ENCODE measurements at places on chromosomes 7 and 10.

GRCh38 chr10:125063256-125063925 lies 97.0 kb downstream of the CTBP2 start:
- DNase-seq, result no peak

GRCh38 chr10:35336921-35337823 lies 863 bp downstream of the CCNY start:
- no peak for DNase-seq

DNA sequence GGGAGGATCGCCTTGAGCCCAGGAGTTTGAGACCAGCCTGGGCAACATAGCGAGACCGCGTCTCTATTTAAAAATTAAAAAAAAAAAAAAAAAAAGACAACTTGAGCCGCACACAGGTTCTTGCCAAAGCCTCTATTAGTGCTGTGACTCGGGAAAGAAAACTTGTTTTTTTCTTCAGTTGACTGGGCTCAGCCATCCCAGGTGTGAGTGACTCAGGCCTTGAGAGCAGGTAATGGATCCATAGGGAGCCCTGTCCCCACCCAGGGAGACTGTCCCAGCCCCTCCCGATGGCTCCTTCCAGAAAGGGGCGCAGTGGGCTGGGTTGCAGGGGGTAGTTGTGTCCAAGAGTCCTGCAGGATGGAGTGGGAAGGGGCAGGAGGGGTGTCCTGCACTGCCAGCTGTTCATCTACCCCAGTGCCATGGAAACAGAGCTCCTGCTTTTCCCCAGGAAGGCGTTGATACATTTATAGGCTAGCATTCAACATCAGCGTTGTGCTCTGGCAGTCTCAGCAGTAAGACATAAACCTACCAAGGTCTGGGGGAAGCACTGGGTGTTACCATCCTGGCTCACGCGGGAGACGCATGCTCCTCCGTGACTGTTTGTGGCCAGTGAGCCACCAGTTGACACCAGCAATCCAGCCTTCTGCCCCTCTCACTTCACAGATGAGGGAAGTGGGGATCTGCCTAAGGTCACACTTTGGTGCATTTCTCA lies 126.6 kb downstream of the CUX1 start:
- DNase-seq, result no peak

DNA sequence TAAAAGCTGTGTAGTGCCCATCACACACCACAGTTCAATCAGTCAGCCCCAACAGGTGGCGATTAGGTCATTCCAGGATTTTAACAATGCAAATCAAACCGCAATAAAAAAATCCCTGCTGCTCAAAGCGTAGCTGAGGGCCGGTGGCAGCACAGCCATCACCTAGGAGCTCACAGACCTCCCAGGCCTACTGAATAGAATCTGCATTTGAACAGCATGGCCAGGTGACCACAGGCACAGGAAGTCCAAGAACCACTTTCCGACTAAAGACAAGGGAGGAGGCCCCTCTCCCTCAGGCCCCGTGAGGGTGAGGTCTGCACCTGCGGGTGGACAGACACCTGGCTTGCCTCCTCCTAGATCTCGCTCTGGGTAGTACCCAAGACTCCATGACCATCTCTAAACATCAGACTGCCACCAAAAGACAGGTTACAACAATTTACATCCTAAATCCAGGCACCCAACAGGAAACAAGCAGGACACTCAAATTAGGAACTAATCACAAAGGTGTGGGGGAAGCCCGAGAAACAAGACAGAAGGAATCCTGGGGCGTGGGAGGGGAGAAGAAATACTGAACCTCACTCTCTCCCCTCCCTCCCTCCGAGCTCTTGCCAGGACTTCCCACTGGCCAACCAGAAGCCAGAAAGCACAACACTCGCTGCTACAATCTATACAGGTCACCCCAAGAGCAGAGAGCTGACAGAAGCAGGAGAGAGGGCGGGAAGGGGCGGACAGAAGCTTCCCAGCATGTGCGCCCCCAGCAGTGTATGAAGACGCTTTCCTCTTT lies 19.2 kb downstream of the GNA12 start:
- no peak for DNase-seq

- no peak for DNase-seq
Measured at GRCh38 chr7:41855798-41856197, 152.9 kb upstream of the INHBA start.

GRCh38 chr10:91567815-91568214 lies 65.1 kb downstream of the PPP1R3C start:
- DNase-seq, result no peak

GRCh38 chr10:112741830-112742402 lies 208.1 kb upstream of the TCF7L2 start:
- no peak for DNase-seq

DNA sequence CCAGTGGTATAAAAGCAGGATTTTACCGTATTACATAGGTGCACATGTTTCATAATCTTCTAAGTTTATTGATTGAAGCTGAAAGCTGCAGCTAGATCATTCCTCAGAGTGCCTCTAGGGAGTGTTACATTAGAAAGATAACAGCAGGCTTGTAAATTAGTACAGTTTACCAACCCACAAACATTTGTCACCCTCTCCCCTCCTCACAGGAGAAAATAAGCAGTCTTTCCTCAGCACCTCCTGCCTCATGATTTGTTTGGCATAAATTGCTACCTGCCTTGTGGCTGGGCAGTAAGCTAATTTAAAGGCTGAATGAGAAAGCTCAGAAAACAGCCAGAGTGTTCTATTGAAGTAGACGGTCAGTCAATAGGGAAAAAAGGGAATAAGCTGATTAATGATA lies 74.2 kb downstream of the NXPH1 start:
- no peak for DNase-seq
